ENCODE measurements at places on chromosomes 12 and 14.

DNA sequence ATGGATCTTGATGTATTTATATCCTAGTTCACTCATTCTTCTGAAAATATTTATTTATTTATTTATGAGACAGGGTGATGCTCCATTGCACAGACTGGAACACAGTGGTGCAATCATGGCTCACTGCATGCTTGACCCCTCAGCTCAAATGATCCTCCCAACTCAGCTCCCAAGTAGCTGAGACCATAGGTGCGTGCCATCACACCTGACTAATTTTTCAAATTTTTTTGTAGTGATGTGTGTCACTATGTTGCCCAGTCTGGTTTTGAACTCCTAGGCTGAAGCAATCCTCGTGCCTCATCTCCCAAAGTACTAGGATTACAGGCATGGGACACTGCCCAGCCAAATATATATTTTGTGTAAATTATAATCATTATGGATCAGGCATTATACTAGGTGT is 595.6 kb upstream of the ATP2B1 start:
- no peak for DNase-seq

DNA sequence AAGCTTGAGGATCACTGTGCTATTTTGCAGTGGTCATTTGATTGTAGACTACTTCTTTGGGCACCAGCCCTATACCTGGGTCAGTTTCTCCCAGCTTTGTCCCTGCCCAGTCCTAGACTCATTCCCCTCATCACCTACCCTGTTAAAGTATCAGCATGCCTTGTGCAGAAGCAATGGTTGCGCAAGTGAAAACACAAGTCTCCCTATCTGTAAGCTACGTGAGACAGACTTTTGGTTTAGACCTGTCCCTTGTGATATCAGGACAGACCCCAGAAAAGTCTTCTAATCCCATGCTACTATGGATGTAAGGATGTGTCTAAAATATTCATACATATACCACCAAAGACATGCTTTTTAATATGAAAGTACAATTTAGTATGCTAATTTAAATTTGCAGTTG is 88.8 kb upstream of the ATP2B1 start:
- DNase-seq = no peak

DNA sequence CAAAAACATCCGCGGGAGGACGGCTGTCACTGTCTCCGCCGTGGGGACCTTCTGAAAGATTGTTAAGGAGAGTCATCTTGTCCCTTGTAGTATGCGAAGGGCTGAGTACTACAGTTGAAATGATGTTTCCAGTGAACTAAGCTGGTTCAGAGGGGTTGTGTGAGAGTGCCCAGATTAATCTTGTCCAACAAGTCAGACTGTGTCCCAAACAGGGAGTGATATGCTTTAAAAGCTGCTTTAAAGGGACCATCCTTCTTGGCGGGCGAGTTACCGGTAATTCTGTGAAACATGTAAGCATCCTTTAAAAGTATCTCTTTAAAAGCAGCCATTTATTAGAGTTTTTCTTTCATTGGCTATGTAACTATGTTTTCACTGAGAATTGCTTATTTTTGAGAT is 1.1 kb downstream of the WDR20 start:
- no peak for DNase-seq

GRCh38 chr12:40942326-40942725 is 245.8 kb upstream of the PDZRN4 start:
- DNase-seq = no peak

- no peak for DNase-seq
These were observed 7.9 kb downstream of the MAPK1IP1L start for GRCh38 chr14:55059333-55059732.

DNA sequence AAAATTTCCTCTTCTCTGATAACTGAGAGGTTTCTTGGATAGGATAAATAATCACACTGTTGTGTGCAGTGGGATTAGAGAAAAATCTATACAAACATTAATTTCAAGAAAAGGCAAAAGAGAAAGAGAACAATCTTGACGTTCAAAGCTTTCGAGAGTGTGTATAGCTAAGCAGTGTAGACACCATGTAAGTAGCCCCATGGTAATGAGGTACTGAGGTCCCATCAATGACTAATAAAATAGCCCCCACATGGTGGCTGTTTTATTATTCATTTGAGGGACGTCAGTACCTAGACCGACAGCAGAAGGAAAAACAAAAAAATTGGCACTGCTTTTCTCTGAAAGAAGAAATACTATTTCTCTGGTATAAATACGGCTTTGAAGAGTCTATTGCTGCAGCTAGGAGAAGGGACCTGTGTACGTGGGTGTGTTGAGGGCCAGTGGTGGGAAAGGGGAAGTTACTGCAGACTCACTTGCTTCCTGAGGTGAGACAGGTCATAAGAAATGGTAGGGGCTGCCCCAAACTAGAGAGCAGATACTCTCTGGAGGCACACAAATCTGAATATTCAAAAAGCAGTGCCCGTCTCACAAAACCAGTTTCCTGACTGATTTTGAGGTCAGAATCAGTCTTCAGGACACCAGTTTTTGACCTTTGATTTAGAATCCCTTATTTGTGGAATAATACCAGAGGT is 339.8 kb downstream of the EMP1 start:
- DNase-seq = no peak

DNA sequence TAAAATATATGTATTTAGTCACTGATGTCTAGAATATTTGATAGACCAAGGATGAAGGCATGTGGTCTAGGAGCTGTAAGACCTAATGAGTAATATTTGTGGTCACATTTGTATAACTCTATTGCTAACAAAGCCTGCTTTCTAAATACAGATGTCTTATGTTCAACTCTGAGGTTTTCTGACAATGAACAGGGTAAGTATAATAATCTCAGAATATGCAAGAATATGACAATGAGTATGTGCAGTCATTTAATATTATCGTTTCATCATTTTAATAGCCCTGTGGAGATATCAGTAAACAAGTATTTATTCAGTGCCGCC is 389.6 kb downstream of the LRIG3 start:
- DNase-seq = no peak

DNA sequence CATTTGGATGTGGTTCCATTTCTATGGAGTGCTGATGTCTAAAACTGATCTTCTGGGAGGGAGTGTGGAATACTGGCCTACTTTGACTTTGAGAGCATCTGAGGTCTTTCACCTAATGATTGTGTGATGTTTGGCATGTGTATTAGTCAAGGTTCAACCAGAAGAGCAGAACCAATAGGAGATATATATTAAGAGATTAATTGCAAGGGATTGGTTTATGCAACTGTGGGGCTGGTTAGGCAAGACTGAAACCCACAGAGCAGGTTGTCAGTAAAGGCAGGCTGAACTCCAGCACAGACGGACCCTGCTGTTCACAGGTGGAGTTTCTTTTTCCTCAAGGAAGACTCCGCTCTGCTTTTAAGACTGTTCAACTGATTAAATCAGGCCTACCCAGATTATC is 11.6 kb downstream of the BMAL2 start:
- DNase-seq = no peak

DNA sequence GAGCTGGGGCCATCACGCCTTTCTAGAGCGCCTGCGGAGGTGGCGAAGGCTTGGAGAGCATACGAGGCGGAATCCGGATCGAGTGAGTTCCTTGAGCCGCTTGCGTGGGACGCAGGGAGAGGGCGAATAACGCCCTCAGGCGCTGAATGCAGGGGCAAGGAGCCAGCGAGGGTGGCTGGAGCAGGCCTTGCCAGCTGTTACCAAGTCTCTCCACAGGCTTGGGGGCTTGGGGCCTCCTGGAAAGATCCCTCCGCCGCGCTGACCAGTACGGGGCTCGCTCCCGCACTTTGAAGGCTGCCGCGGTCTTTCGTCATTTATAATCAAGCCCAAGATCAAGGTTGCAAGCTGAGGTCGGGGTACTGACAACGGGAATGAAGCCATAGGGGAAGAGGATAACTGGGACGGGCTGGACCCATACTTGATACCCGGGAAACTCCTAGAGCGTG is 1.2 kb downstream of the FLRT2 start:
- peak; percentile 44 for DNase-seq
